Mesothelial cell of epicardium (in vitro differentiated cells): ENCODE measurements at places on chromosomes 7 and 10. TPM values are rescaled to one million over a fixed set of nuclear protein-coding genes. Genes with fewer than 3 reads are reported as not detected.

DNA sequence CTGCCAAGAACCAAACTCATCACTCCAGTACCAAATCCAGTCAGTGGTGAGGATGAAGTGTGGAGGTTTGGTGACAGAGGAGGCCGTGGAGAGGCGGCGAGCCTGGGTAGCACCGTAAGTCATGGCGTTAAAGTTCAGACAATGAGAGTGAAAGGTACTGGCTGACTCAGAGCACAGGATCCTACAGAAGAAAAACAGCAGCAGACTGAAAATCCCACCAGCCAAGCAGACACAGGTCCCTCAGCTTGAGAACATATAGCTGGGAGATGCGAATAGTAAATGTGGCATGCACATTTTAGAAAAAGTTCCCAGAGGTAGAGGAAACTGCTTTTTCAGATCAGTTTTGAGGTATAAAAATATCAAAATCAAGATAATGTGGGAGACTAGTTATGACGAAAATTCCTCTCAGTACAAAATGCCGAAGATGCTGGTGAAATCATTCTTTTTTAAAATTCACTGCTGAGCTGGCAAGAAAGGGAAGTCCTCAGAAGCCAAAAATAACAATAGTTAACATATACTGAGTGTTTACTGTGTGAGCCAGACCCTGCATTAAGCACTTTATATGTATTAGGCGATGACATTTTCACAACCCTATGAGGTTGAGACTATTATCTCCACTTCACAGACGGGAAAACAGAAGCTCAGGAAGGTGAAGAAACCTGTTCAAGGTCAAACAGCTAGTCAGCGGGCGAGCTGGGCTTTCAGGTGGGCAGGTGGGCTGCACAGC, 20.9 kb downstream of the PARP12 start:
- no peak for DNase-seq

- no peak for DNase-seq
Measured at GRCh38 chr7:3162289-3162688, 118.6 kb upstream of the CARD11 start.

DNA sequence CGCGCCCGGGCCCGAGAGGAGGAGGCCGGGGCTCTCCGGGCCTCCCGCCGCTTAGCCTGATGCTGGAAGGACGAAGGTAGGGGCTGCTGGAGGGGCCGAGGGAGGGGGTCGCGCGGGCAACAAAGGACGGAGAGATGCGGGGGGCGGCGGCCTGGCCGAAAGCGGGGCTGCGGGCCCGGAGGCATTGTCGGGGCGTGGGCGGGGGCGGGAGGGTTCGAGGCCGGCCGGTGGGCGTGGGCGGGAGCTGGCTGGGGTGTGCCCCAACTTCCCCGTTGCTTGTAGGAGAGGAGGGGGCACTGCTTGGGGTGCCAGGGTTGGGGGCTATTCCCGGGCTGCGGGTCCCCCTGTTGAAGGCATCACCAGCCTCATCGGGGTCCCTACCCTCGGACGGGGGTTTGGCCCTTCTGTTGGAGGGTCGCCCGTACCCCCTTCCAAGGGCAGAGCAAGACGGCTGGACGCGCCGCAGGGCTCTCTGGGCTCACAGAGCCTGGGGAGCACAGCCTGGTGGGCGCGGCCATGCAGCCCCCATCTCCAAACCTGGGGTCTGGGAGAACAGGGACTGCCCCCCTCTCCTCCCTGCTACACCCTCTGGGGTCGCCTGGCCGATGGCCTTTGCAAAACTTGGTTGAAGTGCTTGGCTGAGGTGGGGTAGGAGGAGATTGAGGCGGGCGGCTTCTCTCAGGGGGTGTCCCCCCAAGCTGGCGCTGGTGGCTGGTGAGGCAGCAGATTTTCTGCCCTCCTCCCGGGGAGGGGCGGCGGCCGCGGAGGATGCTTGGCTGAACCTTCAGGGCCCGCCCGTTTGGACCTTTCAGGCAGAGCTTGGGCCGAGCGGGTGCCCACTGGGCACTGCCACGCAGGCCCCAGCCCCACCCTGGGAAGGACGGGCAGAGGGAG, 699 bp downstream of the CLIP2 start:
- DNase-seq: no peak

Gene PLPP4
- total RNA-seq: 7.4 to 8.8 TPM (median 8.7 TPM) in 3 replicates

GRCh38 chr7:135697276-135698049, 30.5 kb downstream of the SLC13A4 start:
- no peak for DNase-seq

- no peak for DNase-seq
Measured at GRCh38 chr7:107427462-107427861, 42.4 kb upstream of the GPR22 start.

Gene OR2A1
- 0.24 to 0.27 TPM (median 0.27 TPM) in 3 replicates for total RNA-seq

Gene EPO
- 0.16 to 0.27 TPM in 2 of 3 replicates, not detected in the other for total RNA-seq

- DNase-seq: no peak
Measured at GRCh38 chr7:106071999-106072714, 40.0 kb downstream of the SYPL1 start.

GRCh38 chr7:94509264-94509886, at the start of gene CASD1:
Gene CASD1, plus strand, starts transcription at chr7:94509809. Its CDS starts 276 bp downstream, at chr7:94510085.
- peak; percentile 26 for DNase-seq

- no peak for DNase-seq
Measured at GRCh38 chr7:155889636-155890511, 77.6 kb upstream of the SHH start.

DNA sequence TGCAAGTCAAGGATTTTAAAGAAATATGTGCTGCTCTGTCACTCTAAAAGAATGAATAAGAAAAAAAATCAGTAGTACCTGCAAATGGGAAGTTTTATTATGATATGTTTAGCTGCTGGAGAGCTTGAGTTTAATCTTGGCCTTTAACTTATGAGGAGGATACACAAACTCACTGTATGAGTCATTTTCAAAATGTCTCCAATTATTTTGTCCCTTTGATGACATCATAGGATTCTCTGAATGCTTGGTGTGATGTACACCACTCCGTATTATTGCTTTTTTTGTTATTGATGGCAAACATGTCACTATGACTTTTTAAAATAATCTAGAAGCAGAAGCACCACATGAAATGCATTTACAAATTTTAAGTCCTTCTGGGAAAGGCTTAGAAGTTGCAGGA, 125.8 kb downstream of the RALA start:
- no peak for DNase-seq

- no peak for DNase-seq
Measured at GRCh38 chr10:51487576-51487975, 211.8 kb downstream of the CSTF2T start.

- no peak for DNase-seq
Measured at GRCh38 chr10:92010047-92010735, 86.6 kb downstream of the BTAF1 start.

- DNase-seq: no peak
Measured at GRCh38 chr7:98362517-98362916, 38.4 kb downstream of the BAIAP2L1 start.

- DNase-seq: no peak
Measured at GRCh38 chr7:143384661-143385631, 3.8 kb downstream of the ZYX start.

DNA sequence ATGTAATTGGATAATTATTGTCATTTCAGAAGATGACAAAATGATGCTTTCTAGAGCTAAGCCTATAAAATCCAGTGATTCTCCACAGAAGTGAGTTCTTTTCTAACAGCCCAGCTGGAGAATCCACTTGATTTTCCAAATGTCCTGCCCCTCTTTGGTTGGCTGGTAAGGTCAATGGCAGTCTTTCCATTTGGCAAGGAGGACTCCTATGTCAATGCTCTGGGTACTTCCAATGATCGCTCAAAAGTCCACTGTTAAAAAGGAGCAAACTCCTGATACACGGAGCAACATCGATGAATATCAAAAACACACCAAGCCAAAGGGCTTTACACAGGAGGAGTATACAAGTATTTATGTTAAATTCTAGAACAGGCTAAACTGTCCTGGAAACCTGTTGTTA, 57.8 kb downstream of the STK17A start:
- DNase-seq: no peak

- DNase-seq: no peak
Measured at GRCh38 chr10:57579926-57580325, 687.8 kb downstream of the IPMK start.

- no peak for DNase-seq
Measured at GRCh38 chr10:73850863-73851461, 23.4 kb downstream of the CAMK2G start.

DNA sequence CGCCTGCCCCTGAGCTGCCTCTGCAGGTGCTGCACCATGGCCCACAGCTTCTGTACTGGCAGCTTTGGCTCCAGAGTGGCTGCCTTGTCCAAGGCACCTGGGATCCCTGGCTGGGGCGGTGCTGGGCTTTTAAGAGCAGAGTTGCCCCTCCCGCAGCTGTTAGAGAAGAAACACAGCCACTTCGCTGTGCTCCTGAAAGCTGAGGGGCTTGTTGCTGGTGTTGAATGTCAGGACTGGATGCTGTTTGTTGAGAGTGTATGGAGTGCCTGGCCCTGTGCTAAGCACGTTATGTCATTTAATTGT, 6.2 kb downstream of the FAM241B start:
- no peak for DNase-seq

DNA sequence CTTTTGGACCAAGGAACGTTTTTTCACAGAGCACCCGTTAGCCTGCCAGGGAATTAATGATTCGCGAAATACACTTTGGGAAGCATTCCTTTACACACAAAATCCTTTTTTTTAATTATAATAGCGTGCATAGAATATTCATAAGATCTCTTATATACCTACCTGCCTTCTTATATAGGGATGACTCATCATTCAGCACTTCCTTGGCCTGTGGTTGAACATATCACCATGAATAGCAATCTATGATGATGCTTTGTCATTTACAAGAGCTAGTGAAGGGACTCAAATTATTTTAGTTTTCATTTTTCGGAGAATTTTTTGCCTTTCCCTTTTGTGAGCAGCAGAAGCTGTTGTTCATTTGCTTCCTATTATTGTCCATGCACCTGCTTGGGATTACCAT, 97.0 kb downstream of the CDH23 start:
- no peak for DNase-seq

DNA sequence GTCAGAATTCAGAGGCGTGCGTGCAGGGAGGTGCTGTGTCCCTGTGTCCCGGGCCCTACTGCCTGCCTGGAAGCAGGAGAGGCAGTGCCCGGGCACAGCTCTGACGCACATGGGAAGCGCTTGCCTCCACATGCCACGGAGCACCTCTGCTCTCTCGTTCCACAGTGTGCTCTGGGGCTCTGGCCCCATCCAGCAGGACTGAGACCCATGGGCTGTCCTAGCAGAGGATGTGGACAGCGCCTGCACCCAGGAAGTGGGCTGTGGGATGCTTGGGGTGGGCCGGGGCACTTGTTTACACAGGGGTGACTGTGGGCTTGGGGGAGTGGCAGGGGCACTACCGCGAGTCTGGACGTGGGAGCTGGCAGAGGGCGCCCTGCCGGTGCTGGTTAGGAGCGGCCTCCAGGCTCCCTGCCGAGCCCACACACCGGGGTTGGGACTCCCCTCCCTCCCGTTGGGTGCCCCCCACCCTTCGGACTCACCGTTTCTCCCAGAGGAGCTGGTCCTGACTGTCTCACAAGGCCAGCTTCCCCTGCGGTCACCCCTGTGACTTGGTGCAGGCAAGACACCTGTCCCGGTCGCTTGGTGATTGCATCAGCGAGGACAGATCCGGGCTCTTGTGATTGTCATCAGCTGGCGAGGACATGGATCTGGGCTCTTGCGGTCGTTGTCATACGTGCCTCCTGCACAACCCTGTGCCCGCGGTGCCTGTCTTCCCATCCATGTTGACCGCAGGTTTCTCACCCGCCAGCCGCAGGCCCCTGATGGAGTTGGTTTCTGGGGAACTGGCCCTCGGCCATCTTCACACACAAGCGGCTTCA, 83.1 kb downstream of the NKX6-2 start:
- no peak for DNase-seq

- no peak for DNase-seq
Measured at GRCh38 chr7:19362099-19362498, 216.9 kb upstream of the FERD3L start.

Gene PSMG3
- 27.0 to 32.5 TPM (median 31.0 TPM) in 3 replicates for total RNA-seq

Gene OGDH
- total RNA-seq: 67.4 to 72.8 TPM (median 71.2 TPM) in 3 replicates

DNA sequence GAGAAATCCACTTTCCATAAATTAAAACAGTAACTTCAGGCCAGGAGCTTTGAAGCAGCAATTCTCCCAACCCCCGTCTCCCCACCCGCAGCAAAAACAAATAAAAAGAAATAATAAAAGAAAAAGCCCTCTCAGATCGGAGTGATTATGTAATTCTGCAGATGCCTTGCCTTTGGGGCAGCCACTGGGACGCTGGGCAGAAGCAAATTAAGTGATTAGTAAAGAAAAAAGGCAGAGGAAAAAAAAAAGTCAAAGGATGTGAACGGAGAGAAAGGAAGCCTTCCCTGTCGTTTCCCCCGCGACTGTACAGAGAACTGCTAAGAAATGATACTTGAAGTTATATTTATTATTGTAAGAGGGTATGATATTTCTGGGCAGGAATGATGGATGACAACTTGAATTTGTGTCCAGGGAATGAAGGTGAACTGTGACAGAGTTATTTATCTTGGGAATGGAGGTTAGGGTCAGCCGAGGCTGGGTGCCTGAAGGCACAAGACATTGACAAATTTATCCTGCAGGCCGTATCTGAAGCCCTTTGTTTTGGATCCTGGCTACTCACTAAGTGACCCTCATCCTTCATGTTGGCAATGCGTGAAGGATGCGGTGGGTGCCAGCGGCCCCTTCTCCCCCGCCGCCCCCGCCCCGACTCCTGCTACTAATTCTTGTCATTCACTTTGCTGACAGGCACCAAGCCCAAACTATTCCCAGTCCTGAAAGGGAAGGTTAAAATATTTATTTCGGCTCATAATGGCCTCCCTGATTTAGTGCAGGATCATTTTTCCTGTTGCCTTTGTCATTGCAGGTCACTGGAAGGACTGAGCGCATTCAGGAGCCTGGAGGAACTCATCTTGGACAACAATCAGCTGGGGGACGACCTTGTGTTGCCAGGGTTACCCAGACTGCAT, 604.0 kb downstream of the LRMDA start:
- DNase-seq: no peak

DNA sequence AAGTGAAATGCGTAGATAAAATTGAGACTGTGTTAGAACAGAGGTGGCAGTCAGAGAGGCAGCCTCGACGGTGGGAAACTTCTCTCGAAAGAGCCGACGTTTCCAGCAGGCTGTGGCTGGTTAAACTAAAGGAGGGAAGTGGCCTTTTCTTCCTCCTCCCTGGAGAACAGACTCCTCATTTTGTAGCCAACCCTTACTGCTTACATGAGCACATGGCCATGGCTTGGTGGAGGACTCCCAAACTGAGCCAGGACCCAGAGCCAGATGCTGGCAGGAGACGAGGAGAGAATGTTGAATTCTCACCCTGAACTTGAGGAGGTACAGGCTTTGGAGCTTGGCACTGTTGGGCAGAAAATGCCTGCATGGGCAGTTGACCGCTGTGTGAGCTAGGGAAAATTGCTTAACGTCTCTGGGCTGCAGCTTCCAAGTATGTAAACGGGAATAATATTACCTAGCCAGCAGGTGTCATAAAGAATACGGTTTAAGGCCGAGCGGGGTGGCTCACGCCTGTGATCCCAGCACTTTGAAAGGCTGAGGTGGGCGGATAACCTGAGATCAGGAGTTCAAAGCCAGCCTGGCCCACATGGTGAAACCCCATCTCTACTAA, 24.5 kb downstream of the MMD2 start:
- no peak for DNase-seq

GRCh38 chr10:26911811-26912461, 51.2 kb upstream of the ABI1 start:
- DNase-seq: no peak

Gene CUZD1
- not detected in 3 replicates for total RNA-seq

GRCh38 chr10:4850397-4850796, 24.4 kb downstream of the AKR1E2 start:
- no peak for DNase-seq
